AG09319 (cell line): ENCODE measurements at places on chromosomes 1 and 21.

GRCh38 chr1:213049232-213049631 is 1.8 kb upstream of the RPS6KC1 start:
- DNase-seq, result no peak

- DNase-seq, result no peak
Measured at GRCh38 chr1:167876597-167877175, 37.2 kb downstream of the ADCY10 start.

DNA sequence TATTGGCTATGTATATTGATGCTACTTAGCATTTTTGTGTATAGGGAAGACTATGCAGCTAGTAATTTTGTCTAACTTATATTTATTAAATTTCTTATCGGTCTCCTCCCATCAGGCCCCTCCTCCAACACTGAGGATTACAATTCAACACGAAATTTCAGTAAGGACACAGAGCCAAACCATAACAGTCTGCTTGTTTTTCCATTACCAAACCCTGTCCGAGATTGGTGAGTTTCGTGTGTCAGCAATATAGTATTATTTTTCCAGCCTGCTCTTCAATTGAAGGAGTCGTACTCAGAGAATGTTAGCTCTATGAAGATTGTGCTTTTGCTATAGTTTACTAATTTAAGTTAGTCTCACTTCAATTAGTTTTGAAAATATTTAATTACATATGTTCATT is 1495.3 kb downstream of the MRPL39 start:
- DNase-seq, result no peak

- DNase-seq, result peak; percentile 44
Measured at GRCh38 chr1:24635195-24635843, 7.8 kb upstream of the SRRM1 start.

DNA sequence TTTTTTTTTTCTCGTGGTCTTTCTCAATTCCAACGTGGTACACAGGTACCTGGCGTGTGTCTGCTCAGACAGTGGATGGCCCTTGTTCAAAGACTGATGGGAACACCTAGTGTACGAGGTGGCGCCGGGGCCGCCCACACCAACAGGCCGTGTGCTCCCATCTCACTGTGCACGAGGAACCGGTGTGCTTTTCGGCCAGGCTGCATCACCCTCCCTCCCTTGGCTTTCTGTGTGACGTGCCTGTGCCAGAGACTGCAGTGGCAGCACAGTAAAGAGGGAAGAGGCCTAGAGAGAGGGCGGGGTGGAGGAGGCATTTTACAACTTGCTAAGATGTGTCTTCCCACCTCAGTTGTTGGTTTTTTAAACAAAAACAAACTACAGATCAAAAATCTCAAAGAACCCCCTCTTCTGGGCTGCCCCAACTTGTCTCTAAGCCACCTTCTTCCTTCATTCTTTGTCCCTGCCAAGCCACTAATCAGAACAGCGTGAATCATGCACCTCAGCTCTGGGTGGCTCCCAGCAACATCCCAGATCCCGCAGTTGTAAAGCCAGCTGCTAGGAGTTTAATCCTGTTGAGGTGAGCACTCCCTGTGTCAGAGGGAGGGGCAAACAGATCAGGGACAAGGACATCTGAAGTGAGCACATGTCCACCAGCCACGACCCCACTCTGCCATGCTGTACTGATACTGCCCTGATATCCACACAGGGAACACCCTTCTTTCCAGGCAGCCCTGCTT is 20.7 kb downstream of the IRF2BP2 start:
- no peak for DNase-seq

GRCh38 chr1:8790987-8791386 is 26.5 kb downstream of the RERE start:
- DNase-seq, result no peak
